ENCODE measurements at places on chromosomes 6 and 20.

DNA sequence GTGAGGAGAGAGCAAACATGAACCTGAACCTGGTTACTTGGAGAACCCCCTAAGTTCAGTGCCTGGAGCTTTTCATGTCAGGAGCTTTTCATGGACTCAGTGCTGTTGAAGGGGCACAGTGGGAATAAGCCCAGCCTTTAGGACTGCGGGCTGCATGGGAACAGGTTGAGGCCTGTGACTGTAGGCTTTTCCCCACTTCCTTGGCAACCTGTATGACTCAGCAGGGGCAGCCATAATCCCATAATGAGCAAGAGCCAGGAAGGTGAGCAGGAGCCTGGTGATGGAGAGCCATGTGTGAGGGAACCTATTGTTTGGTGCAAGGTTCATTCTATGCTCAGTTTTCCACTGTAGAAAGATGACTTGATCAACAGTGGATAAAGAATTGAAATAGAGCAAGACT, 23.4 kb downstream of the MEP1A start:
- no peak for DNase-seq

DNA sequence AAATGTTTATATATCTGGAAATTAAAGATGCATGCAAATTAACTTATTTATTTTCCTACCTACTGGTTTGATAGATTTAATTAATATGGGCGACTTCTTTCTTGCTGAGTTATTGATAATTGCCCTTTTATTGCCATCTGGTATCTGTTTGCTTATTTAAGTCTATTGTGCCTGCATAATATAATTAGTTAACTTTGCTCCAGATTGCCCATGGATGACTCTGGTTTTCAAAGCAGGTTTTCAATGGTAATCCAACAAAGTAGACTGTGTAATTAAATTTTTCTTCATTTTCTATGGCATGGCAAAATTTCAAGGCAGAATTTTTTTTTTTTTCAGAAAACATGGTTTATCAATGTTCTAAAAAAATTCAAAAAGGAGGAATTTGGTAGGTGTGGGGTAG, 1092.0 kb downstream of the GRIK2 start:
- DNase-seq: no peak

- no peak for DNase-seq
These were observed 135.1 kb downstream of the OR2B2 start for GRCh38 chr6:27777126-27777525.

DNA sequence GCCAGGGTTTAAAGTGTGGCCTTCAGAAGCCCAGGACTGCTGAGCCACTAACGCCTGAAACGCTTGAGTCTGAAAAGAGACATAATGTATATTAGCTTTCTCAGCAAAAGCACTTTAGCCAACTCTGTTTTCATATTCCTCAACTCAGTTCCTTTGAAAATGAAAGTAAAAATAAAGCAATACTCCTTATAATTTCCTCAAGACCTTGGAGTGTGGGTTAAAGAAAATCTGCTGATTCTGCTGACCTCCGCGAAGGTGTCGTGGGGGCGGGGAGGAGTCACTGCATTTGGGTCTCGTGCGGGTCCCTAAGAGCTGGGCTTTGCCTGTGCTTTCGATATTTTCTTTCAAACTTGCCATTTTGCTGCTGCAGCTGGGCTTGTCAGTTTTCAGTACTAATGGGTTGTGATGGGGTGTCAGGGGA, 142.2 kb upstream of the ARID1B start:
- no peak for DNase-seq

DNA sequence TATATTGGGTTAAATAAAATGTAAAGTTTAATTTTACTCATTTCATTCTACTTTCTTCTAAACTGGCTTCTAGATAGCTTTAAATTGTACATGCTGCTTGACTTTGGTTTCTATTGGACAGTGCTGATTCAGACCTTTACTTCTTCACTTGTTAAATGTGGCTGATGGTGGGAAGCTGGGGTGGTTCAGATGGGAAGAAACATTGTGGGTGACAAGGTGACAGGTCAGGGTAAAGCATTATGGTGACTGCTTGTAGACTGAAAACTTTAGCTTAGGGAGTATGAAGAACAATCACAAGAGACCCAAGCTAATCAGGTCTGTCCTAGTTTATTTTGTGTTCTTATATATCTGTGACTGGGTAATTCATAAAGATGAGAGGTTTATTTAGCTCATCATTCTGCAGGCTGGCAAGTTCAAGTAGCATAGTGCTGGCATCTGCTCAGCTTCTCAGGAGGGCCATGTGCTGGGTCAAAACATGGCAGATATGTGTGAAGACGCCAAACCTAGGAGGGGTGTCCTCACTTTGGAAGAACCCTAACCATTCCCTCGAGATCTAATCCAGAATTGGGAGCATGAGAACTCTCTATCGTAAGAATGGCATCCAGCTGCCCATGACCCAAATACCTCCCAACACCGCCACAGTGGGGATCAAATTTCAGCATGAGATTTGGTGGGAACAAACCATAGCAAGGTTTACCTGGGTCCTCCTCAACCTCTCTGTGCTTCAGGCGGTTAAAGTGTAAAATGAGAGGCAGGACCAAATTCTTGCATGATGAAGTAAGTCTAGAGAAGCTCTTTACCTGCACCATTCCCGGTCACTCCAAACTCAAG, 102.8 kb downstream of the FYN start:
- no peak for DNase-seq

DNA sequence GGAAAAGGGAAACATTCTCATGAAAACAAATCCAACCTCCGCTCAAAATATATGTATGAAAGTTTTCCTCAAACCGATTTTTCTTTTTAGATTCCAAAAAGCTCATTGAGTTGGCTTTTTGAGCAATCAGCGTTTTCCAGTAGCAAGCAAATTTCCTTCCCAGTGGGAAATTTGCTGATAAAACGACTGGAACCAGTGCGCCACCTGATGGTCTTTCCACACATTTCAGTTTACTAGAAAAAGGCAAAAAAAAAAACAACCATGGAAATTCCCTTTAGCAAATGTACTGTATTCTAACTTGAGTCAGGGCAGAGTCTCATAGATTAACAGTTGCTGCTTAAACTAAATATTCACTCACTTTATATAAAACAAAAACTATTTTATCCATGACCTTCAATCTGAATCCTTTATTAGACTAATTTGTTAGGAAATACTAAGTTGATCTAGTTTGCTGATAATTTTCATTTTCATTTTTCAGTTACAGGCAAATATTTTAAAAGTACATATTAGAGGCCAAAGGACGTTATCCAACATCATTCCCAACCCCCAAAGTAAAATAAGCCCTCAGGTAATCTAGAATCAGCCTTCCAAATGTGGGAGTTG, 271.5 kb downstream of the FOXA2 start:
- DNase-seq: peak; percentile 50

GRCh38 chr6:7152462-7152861, 44.7 kb downstream of the RREB1 start:
- no peak for DNase-seq

DNA sequence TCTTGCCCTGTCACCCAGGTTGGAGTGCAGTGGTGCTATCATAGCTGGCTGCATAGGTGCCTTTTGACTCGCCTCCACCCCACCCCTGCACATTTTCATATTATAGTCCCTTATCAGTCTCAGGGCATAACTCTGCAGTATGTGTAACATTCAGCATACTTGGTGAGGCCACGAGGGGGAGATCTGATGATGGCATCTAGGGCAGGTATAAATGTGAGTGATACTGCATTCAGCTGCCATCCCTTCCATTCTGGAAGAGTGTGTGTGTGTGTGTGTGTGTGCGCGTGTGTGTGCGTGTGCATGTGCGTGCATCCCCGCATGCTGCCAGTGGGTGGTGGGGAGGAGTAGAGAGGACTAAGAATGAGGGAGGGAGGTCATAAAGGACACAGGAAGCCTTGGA, 81.4 kb downstream of the JARID2 start:
- no peak for DNase-seq

GRCh38 chr20:63834491-63834880, 3.4 kb upstream of the ZBTB46 start:
- peak; percentile 36 for DNase-seq

DNA sequence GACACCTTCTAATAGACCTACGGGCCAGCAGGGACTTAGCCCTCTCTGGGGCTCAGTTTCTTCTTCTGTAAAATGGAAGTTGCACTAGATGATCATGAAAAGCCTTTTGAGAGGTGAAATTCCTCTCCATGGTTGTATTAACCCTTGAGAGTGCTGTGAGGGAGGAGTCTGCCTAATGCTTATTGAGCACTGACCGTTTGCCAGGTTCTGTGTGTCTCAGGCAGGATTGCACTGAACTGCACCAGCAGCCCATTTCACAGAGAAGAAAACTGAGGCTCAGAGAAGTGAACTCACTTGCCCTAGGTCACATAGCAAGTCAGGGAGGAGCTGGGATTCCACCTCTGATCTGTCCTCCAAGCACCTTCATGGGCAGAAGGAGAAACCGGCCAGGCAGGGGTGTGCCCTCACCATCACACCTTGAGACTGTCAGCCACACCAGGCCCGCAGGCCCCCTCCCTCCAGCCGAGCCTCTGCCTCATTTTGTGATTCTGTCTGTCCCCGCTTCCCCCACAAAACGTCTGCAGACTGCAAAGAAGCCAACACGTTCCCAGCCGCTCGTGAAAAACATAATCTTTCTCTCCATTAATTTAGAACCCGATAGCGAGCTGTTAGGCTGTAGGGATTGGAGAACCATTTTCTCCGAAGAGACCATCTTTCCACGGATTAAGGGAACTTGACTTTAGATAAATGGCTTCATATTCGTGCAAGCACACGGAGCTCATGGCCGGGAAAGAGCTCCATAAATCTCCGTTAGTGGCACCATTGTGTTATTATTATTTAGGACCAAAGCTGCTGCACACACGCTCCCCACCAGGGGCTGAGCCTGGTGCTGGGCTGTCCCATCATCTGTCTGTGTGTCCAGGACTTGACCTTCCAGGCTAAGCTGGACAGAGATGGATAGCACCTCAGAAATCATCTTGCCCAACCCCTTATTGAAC, 46.0 kb downstream of the KIAA1755 start:
- DNase-seq: no peak

All from femur (tissue), 1 donor.